ELF-1 (cell line): ENCODE measurements at places on chromosomes 3 and 15.

- no peak for DNase-seq
Observed at GRCh38 chr3:36823806-36824205, 59.5 kb upstream of the DCLK3 start.

DNA sequence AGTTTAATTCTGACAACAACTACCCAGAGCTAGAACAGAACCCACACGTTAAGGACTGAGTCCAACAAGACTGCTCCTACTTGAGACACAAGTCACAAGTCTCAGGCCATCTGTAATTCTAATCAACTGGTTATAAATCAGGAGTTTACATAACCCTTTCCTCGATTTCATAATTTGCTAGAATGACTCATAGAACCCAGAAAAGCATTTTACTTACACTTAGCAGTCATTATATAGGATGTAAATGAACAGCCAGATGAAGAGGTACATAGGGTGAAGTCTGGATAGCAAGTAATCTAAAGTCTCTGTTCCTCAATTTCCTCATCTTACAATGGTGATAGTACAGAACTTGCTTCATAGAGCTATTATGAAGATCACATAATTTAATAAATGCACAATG, 1018.2 kb downstream of the DIPK2A start:
- no peak for DNase-seq

- DNase-seq: peak; percentile 56
Observed at GRCh38 chr3:49462222-49462621, 7.8 kb upstream of the DAG1 start.

GRCh38 chr15:69715210-69715609, 262.6 kb downstream of the RPLP1 start:
- DNase-seq: no peak

- no peak for DNase-seq
Observed at GRCh38 chr3:30501526-30501925, 104.9 kb upstream of the TGFBR2 start.

GRCh38 chr15:81185631-81186295, 10.9 kb upstream of the IL16 start:
- DNase-seq: no peak

- no peak for DNase-seq
Observed at GRCh38 chr3:42306499-42306898, 40.5 kb upstream of the CCK start.

- no peak for DNase-seq
Observed at GRCh38 chr3:126340943-126341754, 16.1 kb downstream of the KLF15 start.

- no peak for DNase-seq
Observed at GRCh38 chr3:23685541-23686258, 120.1 kb upstream of the UBE2E1 start.

- peak; percentile 48 for DNase-seq
Observed at GRCh38 chr3:50926868-50927267, 252.1 kb downstream of the DOCK3 start.

DNA sequence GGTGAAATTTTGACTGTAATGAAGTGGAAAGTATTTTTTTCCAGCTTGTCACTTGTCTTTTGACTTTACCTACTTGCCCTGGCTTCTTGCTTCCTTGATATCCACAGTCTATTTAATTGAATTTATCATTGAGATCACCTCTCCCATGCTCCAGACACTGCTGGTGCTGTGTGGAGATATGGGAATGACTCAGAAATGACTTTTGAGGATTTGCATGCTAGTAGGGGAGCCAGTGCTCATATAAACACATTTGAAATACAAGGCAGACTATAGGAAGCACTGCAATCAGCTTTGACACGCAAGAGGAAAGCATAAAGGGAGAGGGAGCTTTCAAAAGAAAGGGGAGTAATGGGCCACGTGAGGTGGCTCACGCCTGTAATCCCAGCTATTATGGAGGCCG, 7.3 kb upstream of the TRPM1 start:
- no peak for DNase-seq

DNA sequence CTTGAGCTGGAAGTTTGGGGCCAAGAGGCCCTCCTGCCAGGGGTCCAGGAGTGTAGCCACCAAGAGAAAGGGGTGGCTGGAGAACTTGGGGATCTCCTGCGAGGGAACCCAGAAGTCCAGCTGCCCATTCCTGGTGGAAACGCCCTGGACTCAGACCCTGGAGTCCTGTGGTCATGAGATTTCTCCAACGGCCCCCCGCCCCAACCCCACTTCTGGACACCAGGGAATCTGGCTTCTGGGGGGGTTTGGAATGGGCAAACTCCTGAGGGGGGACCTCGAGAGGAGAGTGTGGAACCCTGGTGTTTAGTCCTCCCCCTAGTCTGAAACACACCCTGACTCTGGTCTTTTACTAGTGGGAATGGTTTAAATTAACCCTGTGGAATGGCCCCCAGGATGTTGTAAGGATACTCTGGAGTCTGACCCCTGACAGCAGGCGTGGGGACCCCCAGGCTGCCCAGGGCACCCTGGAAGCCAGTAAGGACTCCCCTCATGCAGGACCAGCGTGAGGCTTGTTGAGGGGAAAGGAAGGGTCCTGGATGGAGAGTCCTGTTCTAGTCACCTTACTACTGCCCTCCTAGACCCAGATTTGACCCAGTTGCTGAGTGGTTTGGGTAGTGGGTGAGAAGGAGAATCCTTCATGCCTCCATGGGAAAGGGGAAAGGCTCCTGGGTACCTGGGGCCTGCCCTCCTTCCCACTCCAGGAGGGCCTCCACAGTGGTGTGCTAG, 540 bp downstream of the KLHDC8B start:
- DNase-seq: no peak

DNA sequence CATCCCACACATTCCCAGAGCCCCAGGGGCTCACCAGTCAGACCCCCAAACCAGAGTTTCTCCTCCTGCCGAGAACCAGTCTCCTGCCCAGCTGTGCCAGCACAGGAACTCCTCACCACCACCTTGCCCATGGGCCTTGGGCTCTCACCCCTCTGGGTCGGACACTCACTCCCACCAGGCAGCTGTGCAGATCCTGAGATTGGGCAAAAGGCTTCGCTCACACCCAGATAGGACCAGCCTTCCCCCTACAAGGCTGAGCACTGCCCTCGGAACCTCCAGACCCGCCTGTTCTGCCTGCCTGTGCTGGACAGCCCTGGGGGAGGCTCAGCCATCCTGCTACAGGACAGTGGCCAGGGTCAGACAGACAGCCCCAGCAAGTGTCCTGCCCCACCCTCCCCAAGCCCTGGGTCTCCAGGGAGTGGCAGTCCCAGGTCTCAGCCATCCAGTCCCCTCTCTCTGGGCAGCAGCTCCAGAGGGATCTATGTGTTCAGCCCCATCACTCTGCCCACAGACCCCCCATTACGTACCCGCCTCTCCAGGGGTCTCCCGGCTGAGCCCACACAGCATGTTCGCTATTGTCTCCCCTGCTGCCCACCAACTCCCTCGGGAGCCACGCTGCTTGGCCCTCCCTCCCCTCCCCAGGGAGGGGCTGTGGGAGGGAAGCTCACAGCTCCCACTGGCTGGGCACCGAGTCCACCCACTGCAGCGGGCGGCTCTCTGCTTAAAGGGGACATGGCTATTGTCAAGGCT, at the start of gene GRIP2:
Gene GRIP2, minus strand, starts transcription at position 601 of the 750 bp plus-strand sequence. Its CDS starts 34 bp downstream, at position 567.
- DNase-seq: no peak

DNA sequence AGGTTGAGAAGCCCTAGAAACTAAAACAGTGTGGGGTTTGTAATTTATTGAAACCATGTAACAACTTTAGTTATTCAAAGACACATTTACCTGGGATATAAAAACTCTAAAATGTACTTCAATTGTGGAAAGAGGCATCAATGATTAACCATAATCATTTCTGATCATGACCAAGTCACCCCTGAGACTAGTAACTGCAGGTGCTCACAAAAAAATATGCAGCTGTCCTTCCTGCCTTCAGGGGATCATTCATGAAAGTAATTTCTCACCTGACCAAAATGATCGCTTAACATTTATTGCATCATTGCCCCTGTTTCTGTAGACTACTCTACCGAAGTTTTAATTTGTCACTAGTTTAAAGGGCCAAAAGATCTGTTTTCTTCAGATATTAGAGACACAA, 9.0 kb downstream of the ACP3 start:
- DNase-seq: no peak
